ENCODE measurements at places on chromosomes 6 and 20.

GRCh38 chr6:125867483-125867942 is 76.8 kb downstream of the NCOA7 start:
- DNase-seq = peak; percentile 96

- no peak for DNase-seq
These were observed 302.6 kb upstream of the ARID1B start for GRCh38 chr6:156474507-156475120.

- DNase-seq = no peak
These were observed 206.6 kb downstream of the TFAP2B start for GRCh38 chr6:51025082-51025777.

GRCh38 chr20:49696594-49696993 is 17.1 kb downstream of the B4GALT5 start:
- no peak for DNase-seq

DNA sequence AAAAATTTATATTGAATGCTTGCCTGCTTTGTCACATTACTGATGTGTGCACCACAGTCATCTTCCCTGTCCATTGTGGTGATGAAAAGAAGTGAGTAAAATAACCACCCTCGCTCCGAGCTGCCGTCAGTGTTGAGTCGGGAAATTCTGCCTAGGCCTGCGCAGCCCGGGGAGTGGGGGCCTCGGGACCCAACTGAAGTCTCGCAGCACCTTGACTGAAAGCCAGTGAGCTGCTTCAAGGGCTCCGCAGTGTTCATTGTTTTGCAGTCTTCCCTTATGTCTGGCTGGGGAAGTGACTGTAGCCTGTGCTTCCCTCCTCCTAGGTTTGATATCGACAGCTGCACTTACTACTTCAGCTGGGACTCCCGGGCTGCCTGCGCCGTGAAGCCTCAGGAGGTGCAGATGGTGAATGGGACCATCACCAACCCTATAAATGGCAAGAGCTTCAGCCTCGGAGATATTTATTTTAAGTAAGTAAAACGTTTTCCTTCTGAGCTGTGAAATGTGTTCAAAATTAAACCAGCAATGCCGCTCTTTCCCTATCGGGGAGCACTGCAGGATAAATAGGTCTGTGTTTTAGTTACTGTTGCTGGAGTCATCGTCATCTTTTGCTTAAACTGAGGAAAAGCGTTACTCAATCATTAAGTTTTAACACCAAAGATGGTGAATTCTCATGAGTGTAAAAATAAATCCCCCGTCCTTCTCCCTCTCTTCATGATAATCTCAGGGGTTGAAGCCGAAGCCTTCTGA is 32.7 kb upstream of the SLC22A1 start:
- no peak for DNase-seq

DNA sequence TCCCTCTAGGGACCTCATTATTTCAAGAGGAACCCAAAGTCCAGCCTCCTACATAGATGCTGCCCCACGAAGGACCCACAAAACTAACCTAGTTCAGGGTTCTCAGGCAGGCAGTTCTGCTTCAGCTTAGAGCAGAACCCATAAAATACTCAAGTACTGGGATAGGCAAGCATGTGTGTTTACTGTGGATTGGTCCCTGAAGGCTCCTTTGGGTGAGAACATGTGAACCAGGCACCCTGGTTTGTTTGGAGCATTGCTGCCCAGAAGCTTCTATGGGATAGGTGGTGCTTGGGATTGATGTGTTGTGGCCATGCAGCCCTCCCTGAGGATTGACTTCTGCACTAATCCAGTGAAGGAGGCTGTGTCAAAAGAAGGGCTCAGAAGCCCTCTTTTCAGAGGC is 14.9 kb upstream of the EFHC1 start:
- DNase-seq = no peak

DNA sequence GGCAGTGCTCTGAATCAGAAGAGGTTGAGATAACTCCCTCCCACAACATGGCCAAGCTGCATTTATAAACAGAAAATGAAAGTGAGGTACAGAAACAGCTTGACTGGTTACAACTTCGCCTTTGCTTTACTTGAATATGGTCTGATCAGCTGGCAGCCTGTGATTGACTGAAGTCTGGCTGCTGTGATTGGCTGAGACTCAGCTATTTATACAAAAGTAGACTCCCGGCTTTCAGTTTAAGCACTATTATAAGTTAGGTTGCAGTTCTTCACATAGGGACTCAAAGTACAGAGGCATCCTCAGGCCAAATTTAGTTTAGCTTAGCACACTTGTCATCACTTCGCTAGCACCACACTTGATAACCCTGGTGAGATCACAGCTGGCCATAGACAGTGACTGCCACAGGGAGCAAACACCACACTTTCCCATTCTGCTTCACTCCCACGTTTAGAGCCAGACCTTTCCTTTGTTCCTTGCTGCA is 362.6 kb downstream of the EPM2A start:
- DNase-seq = no peak

GRCh38 chr6:127716465-127716864 is 139.5 kb downstream of the C6orf58 start:
- DNase-seq = no peak

- no peak for DNase-seq
These were observed 154.0 kb downstream of the JARID2 start for GRCh38 chr6:15399641-15400470.

DNA sequence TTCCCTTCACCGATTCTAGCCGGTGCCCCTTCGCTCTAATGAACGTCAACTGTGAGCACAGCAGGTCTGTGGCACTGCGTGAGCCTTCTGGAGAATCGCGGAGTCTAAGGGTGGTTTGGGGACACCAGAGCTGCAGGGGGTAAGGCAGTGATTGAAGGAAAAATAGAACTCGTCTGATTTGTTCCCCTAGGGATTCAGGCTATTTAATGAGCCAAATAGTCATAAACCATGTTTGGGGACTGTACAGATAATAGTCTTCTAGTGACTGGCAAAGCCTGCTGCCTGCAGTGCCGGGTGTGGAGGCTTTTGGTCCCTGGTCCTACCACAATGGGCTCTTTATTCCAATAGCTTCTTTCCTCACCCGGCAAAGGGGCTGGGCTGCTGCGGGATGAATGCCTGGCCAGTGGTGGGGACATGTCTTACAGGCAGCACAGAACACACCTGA is 11.1 kb upstream of the NTSR1 start:
- no peak for DNase-seq
